ENCODE measurements at places on chromosomes 7 and 10.

- H3K36me3 ChIP-seq, result peaks cover 42% of the 10 kb centered on the region
- peak overlapping the region; percentile 91 for H3K27ac ChIP-seq
- H3K4me1 ChIP-seq, result peaks cover 33% of the 10 kb centered on the region
- peak overlapping the region; percentile 93 for H3K4me3 ChIP-seq
These were observed 625 bp upstream of the GSTO2 start for GRCh38 chr10:104268405-104268712.

- no peak for DNase-seq
- H3K27me3 ChIP-seq, result no peaks in the 10 kb centered on the region
- peak overlapping the region; percentile 44 for H3K4me3 ChIP-seq
- no peaks in the 10 kb centered on the region for H3K36me3 ChIP-seq
These were observed 76.9 kb upstream of the KMT2C start for GRCh38 chr7:152512706-152513105.

DNA sequence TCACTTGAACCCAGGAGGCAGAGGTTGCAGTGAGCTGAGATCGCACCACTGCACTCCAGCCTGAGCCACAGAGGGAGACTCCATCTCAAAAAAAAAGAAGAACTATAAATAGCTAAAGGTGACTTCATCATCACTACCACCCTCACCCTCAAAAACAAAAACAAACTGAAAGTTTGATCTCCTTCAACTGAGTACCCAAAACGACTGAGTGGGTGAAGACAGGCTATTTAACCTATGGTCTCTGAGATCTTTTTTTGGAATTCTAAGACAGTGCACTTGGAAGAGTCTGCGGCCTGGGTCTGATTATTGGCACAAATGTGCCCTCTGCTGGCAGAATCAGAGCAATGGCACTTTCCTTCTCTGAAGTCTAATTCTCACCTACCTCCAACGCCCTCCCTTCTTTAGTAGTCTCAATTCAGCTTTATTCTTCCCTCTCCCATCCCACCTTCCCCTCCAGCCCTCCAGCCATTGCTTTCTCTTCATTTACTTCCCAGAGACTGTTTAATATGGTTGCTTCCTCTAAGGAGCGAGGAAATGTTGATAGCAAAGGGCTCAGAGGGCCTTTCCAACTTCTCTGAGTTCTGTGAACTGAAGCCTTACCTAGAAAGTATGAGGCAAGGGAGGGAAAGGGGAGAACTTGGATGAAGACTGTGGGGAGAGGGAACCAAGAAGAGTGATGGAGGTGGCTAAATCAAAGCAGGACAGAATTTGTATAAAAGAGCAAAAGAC, 2.9 kb upstream of the MYOZ1 start:
- peak; percentile 36 for DNase-seq
- H3K27ac ChIP-seq, result peak overlapping the region; percentile 6
- H3K27me3 ChIP-seq, result peaks cover 15% of the 10 kb centered on the region
- peaks cover 17% of the 10 kb centered on the region for H3K4me1 ChIP-seq

DNA sequence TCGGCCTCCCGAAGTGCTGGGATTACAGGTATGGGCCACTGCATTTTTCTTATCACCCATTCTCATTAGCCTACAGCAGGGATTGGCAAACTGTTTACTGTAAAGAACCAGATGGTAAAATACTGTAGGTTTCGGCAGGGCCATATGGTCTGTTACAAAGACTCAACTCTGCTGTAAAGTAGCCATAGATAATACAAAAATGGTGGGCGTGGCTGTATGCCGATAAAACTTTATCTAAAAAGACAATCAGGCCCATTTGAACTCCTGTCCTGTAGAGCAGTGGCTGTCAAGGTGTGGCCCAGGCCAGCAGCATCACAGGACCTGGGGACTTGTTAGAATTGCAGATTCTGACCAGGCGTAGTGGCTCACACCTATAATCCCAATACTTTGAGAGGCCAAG, 134.3 kb downstream of the CUX1 start:
- no peaks in the 10 kb centered on the region for H3K27me3 ChIP-seq
- H3K36me3 ChIP-seq, result no peaks in the 10 kb centered on the region
- H3K4me1 ChIP-seq, result peaks cover 5% of the 10 kb centered on the region
- no peak overlapping the region for H3K4me3 ChIP-seq

GRCh38 chr10:100565206-100565985, 29.7 kb downstream of the HIF1AN start:
- H3K27ac ChIP-seq, result no peak overlapping the region
- peaks cover 38% of the 10 kb centered on the region for H3K27me3 ChIP-seq
- no peak for DNase-seq
- no peak overlapping the region for H3K4me3 ChIP-seq
- peaks cover 2% of the 10 kb centered on the region for H3K36me3 ChIP-seq

- peak overlapping the region; percentile 41 for H3K27ac ChIP-seq
- H3K4me3 ChIP-seq, result peak overlapping the region; percentile 8
- H3K36me3 ChIP-seq, result no peaks in the 10 kb centered on the region
- DNase-seq, result peak; percentile 55
- H3K4me1 ChIP-seq, result peaks cover 9% of the 10 kb centered on the region
These were observed 17.3 kb downstream of the GRID2IP start for GRCh38 chr7:6533893-6534495.

- DNase-seq, result no peak
- H3K27ac ChIP-seq, result peak overlapping the region; percentile 29
- peaks cover 77% of the 10 kb centered on the region for H3K36me3 ChIP-seq
- H3K4me1 ChIP-seq, result peaks cover 27% of the 10 kb centered on the region
- no peak overlapping the region for H3K4me3 ChIP-seq
These were observed 41.9 kb upstream of the IL15RA start for GRCh38 chr10:6019010-6019782.

DNA sequence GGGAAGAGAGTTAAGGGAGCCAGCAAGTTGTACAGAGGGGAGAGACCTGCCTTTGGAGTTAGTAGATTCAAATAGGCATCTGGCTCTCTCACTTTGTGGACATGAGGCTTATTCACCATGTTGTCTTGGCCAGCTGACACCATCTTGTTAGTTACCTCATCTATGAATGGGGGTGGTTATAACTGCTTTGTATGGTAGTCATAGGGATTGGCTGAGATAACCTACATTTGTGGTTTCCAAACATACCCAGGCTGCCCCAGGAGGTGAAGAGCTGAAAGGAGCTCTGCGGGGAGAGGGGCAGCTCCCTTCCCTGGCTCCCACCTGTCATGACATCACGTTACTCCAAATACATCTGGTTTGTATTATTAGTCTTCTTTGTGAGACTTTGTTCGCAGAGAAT, 393.3 kb upstream of the AUTS2 start:
- no peaks in the 10 kb centered on the region for H3K27me3 ChIP-seq
- DNase-seq, result no peak
- no peaks in the 10 kb centered on the region for H3K4me1 ChIP-seq
- H3K27ac ChIP-seq, result no peak overlapping the region
- H3K4me3 ChIP-seq, result no peak overlapping the region

DNA sequence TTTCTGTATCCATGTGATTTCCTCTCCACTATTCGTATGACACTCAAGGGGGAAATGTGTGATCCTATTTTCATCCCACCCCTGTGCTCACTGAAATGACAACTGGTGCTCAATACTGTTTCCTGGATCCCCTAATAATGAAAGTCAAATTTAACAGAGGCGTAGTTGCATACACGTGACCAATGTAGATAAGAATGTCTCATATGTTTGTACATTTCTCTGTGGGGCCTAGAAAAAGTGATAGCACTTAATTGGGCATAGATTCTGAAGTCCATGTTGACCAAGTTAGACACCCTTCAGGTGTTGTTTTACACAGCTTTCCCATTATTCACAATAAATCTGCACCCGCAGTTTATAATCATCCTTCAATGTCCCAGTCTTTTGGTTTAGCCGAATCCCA, 59.1 kb downstream of the JAZF1 start:
- H3K4me3 ChIP-seq, result no peak overlapping the region
- H3K27ac ChIP-seq, result no peak overlapping the region
- peaks cover 2% of the 10 kb centered on the region for H3K4me1 ChIP-seq
- no peaks in the 10 kb centered on the region for H3K36me3 ChIP-seq
- no peak for DNase-seq
- H3K27me3 ChIP-seq, result peaks cover 8% of the 10 kb centered on the region
